Adrenal gland (tissue), 19 donors: ENCODE measurements at places on chromosomes 2 and 18. TPM values are rescaled to one million over a fixed set of nuclear protein-coding genes. Genes with fewer than 3 reads are reported as not detected.
A peak's percentile ranks its signal among the peaks of the same experiment; 100 is the strongest.

- DNase-seq, result no peak
Measured at GRCh38 chr18:41939326-41939725, 15.7 kb upstream of the PIK3C3 start.

The SERPINB7 gene
- not detected for total RNA-seq

DNA sequence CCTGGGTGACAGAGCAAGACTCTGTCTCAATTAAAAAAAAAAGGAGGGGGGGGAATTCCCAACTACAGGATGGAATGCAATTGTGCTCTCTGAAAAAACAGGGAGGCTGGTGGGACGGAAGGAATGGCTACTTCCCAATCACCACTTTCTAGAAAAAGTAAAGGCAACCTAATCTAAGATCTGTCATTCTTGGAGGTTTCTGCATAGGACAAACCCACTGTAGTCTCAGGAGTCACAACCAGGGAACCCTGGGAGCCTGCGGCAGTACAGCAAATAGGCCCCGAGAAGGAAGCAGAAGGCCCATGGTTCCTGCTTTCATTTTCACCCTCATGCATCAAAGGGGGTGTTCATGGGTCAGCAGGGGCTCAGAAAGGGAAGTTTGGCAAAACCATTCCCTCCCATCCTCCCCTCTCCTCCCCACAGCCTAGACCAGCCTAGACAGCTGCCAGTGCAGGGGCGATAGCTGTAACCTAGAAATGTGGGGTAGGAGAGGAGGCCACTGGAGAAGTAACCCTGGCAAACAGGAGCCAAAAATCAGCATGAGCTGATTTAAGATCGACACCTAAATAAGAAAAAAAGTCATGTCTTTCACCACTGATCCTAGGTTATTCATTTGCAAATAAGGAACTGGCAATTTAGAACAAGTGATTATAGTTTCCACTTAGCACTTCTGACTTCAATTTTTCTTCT lies 48.0 kb downstream of the TRABD2A start:
- DNase-seq, result peak; percentile 21

The UCN gene
- 2.9 TPM for total RNA-seq

The ANKRD39 gene
- 26.6 TPM for total RNA-seq

GRCh38 chr2:95109260-95109659 lies 12.3 kb downstream of the MRPS5 start:
- DNase-seq, result no peak

DNA sequence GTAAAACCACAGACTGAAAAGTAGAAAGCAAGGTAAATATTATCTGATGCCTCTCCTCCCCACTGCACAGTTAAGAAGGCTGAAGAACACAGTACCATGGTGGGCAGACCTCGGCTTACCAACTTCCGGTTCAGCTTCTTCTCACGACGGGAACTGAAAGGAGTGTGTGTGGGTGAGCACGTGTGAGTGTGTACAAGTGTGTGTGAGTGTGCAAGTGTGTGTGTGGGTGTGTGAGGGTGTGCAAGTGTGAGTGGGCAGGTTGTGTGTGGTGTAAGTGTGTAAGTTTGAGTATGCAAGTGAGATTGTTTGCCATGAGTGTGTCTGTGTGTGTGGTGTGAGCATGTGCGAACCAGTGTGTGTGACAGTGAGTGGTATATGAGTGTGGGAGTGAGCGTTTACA lies 103.5 kb downstream of the ADD2 start:
- no peak for DNase-seq

DNA sequence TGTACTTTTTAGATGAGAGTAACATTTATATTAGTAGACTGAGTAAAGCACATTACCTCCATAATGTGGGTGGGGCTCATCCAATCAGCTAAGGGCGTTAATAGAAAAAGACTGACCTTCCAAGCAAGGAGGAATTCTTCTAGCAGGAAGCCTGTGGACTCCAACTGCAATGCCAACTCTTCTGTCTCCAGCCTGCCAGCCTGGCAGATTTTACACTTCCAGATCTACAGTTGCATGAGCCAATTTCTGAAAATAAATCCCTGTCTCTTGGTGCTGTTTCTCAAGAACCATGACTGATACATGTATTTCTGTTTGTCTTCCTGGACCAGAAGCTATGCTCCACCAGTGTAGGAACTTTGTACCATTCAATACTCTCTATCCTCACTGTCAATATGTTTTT lies 69.0 kb upstream of the LMAN1 start:
- DNase-seq, result no peak

GRCh38 chr2:233638836-233639235 lies 2.6 kb downstream of the UGT1A10 start:
- DNase-seq, result no peak

The SERPINB8 gene
- total RNA-seq, result 11.2 TPM

- DNase-seq, result no peak
Measured at GRCh38 chr2:35114765-35115164, 1240.8 kb upstream of the CRIM1 start.

- peak; percentile 31 for DNase-seq
Measured at GRCh38 chr2:218168635-218169462, 2.1 kb upstream of the CXCR1 start.

GRCh38 chr2:69720404-69720803 lies 21.5 kb upstream of the ANXA4 start:
- no peak for DNase-seq

GRCh38 chr2:237435844-237436587 lies 22.1 kb upstream of the COL6A3 start:
- no peak for DNase-seq

DNA sequence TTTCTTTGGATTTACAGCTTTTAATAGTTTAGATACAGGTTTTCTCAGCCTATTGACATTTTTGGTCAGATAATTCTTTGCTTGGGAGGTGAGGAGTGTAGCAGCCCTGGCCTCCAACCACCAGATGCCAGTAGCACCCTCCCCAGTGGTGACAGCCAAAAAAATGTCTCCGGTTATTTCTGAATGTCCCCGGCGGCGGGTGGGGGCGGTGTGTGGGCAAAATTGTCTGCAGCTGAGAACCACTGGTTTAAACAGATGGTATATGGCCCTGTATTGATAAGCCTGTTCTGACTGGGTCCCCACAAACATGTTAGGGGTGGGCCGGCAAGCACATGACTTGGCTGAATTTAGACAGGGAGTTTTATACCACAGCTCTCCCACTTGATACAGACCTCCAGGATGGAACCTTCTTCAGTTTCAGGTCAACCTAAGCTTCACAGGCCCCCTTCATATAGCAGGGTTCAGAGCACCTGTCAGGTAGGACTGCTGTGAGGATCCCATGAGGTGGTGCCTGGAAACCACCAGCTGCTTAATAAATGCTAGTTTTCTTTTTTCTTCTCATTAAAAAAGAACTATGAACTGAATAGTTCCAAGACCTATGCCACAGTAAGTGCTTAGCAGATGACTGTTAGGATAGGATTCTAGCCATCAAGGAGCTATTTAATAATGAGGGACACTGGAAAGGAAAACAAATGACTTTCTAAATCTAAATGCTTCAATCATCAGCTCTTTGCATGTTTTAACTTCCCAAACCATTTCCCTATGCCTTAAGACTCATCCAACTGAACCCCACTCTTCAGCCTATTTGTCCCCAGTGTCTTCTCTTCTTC lies 18.1 kb downstream of the LPIN2 start:
- DNase-seq, result no peak

DNA sequence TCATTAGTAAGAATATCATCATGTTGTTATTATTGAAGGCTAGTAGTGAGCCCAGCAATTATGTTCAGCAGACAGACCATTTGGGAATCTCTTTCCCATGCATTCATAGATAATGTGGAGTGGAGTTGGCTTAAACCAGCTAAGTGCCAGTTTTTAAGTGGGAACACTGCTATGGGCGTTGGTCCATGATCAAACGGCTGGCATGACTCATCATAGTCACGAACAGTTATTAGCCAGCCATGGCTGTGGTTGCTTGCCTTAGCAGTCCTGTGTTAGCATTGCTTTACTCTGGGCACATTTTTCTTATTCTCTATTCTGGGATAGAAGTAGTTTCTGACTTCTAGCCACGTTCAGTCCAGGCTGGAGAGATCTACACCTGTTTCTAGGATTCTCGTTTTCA lies 17.7 kb downstream of the EIF4E2 start:
- DNase-seq, result no peak

DNA sequence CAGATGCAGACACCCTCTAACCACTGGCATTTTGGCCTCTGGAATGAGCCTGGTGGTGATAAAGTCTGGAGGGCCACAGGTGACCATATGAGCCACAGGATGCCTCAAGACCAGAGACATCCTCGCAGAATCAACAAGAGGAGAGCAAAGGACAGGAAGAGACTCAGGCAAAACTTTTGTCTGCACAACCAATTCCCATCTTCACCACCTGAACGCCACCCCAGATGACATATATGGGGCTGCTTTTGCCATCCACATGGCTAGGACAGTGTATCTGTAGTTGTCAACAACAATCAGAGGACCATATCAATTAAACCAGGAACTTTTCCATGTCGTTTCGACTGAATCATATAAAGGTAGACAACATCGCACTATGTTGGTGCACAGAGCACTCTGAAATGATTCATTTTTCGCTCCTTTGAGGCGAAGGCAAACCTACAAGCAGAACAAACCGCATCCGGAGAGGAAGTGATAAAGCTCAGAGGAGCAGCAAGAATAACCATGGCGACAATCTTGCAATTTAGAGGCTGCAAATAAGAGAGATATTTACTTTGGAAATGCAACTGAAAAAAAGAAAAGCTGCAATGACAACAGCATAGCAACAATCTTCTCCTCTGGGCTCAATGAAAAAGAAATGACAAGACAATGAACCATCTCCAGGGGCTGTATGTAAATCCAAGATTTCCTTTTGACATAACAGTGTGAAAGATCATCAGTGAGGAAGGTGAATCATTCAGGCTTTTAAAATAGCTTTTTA lies 204.5 kb downstream of the ARL4C start:
- DNase-seq, result no peak

The CTAGE1 gene
- total RNA-seq, result under 0.01 TPM

DNA sequence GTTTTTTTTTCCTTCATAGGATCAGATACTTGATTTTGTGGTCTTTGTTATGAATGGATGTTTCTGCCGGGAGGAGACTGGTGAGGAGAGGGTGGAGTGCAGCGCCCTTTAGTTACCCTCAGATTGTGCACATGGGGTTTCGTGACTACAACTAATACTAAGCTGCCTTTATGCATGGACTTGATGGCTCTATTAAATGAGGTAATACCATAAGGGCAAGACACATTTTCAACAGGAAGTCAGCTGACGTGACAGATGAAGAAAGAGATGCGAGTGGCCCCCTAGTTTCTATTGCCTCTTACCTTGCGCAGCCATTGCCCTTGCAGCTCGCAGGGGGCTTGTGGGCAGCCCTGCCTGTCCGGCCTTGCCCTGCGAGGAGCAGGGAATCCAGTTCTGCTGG lies 24.4 kb downstream of the ZNF407 start:
- no peak for DNase-seq

GRCh38 chr18:79356435-79356834 lies 39.3 kb upstream of the NFATC1 start:
- DNase-seq, result no peak

- DNase-seq, result no peak
Measured at GRCh38 chr2:113237604-113238160, 41.0 kb downstream of the PAX8 start.

GRCh38 chr2:12721566-12722446 lies 5.1 kb downstream of the TRIB2 start:
- no peak for DNase-seq

DNA sequence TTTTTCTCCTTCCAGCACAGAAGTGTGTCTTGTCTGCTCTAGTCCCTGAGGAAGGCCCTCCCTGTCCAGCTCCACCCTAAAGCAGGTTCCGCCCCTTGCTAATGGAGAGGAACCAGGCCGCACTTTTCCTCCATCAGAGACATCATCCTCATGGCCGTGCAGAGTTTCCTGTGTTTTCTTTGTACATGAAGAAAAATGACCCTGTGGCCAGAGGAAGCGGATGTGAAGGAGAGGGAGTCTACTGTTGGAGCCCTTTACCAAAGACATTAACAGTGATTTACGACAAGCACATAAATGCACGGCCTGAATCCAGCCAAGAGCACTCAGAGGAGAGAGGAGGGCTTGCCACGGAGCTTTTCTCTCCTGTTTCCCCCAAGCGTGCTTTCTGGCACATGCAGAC lies 109.5 kb downstream of the RNF144A start:
- DNase-seq, result peak; percentile 61

DNA sequence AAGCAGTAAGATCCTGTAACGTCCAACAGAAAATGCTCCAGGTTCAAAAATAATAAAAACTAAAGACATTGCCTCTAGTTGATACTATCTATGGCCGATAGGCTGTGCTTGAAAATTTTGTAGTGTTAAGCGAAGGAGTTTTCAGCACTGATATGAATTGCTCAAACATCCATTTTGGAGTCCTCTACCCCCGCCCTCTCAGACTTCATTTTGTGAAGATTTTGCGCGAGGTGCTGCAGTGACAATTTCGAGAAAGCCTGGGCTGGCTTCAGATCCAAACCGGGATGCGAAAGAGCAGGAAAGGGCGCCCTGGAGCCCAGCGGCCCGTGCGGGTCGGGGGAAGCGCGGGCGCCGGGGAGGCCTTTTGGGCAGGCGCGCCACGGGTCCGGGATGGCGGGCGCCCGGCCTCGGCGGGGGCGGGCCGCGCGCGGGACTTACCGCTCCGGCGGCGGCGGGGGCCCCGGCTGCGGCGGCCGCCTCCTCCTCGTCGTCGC lies 1.8 kb downstream of the SP3 start:
- peak; percentile 53 for DNase-seq

The ATOH8 gene
- total RNA-seq, result 44.0 TPM

DNA sequence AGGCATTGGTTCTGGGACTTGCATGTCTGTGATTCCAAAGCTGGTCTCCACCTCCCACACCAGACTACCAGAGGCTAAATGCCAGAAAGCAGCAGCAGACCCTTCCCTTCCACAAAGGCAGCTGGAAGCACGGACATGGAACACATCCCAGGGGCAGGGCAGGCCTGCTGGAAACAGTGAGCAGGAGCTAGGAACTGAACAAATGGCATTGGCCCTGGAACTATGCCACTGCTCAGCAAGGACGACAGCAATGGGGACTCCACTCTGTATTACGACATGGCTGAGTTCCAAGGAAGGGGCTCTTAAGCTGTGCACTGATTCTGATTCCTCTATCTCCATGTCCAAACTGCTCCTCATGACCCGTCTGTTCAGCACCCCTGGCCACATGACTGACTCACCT lies 77.8 kb upstream of the TFCP2L1 start:
- no peak for DNase-seq

DNA sequence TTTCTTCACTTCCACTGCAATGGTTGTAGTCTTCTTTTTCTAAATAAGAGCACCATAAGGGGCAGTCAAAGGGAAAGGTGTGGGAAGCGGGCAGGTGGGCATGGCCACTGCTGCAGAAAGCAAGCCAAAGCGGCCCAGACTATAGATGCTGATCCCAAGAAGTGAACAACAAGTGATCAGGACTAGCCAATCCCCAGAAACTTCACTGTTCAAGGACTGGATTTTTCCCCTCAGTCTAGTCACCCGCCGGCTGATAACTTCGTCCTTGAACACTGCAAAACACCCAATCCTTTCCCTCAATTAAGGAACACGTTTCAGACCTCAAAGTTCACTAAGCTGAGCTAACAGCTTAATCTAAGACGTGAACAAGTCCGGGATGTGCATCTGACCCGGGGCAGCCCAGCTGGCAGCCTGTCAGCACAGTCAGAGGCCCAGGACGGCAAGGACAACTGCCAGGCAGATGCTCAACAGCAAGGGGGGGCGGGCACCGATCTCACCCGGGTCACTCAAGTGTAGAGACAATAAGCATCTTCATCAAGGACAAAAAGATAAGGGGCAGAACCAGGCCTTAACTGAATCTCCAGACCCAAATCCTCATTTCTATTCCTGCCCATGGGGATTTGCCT lies 59.8 kb downstream of the HDLBP start:
- DNase-seq, result peak; percentile 93

The RBFA gene
- 32.5 TPM for total RNA-seq
